ENCODE measurements at places on chromosomes 16 and 17. TPM values are rescaled to one million over a fixed set of nuclear protein-coding genes. Genes with fewer than 3 reads are reported as not detected.

The HSD11B2 gene
- 1.7 TPM for total RNA-seq

The RHBDL1 gene
- 1.0 TPM for total RNA-seq

The ZNF23 gene
- total RNA-seq = 4.9 TPM

The HOXB2 gene
- 0.63 TPM for total RNA-seq

The ALOX12 gene
- not detected for total RNA-seq

The AOC2 gene
- total RNA-seq = 1.9 TPM
